PC-9 (cell line): ENCODE measurements at places on chromosomes 6 and 20. TPM values are rescaled to one million over a fixed set of nuclear protein-coding genes. Genes with fewer than 3 reads are reported as not detected.

DNA sequence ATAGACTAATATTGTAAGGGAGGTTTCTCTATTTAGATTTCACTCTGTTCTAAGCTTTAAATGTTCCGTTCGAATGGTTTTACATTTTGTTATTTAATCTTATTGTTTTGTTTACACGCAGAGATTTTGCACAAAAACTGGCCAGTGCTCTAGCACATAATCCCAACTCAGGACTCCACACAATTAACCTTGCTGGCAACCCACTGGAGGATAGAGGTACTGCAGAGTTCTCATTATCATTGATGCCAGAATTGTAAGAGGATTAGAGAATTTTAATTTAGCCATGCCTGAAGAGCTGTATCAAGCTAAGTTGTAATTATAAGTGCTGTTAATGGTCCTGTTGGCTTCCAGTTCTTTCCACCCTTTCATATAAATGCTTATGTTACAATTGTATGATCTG is 179.7 kb upstream of the SCGN start:
- no peak for DNase-seq

- peak; percentile 95 for DNase-seq
Measured at GRCh38 chr20:41391587-41392001, 25.0 kb upstream of the EMILIN3 start.

DNA sequence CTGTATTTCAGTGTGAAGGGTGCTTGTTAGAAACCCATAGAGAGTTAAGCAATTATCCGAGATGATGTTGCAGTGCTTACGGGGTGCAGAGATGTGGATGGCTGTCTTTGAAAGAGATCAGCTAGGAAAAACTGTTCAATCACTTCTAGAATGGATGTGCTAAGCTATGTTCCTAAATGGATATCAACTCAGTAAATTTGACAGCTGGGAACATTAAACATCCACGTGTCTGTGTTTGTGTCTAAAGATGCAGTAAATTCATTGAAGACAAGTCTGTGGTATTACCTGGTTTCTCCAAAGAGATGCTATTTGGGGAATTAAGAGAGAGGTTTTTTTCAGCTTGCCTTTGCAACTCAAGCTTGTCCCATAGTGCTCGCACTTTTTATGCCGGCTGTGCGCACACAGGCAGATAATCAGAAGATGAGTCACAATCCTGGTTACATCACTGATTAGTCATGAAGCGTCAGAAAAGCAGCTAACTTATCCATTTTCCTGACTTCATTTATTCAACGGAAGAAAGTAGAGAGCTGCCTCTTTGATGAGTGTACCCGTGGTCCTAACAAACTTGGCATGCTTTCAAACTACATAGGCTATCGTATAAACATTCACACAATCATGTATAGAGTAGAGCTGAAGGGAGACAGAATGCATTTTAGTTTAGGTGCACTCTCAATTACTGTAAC is 691.7 kb upstream of the SLC35B3 start:
- peak; percentile 52 for DNase-seq

The SIRPD gene
- 0.37 and 0.53 TPM in 2 replicates for total RNA-seq
